ENCODE measurements at places on chromosomes 1 and 21.
A peak's percentile ranks its signal among the peaks of the same experiment; 100 is the strongest.

DNA sequence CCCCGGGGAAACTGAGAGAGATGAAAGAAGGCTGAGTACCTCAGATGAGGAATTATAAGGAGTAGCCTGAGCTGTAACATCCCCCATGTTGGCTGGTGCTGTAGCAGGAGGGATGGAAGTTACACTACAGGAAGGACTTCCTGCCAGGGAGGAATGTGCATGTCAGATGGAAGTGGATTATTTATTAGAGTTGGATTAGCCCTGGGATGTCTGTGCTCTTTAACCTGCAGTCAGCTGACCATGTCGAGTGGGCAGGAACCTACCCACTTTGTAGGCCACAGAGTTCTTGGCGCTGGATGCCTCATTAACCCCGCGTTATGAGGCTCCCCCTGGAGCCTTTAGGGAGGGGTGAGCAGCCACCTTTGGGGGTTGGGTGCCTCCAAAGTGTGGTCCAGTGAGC is 757 bp upstream of the SEMA4A start:
- no peak for DNase-seq

DNA sequence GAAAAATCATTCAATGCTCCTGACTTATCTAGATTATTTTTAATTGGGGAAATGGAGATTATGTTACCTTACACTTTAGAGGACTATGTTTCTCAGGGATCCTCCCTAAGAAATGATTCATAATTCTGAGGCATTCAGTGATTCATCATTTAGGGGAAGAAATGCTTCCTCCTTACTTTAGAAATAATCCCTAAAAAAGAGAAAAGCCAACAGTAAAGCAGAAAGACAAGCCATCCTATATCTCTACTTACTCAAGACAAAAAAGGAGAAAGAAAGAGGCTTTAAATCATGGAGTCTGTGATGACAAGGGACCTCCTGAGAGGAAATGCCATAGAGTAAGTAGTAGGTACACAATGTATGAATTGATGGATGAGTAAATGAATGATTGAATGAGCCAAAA is 137.0 kb downstream of the BRINP2 start:
- no peak for DNase-seq

DNA sequence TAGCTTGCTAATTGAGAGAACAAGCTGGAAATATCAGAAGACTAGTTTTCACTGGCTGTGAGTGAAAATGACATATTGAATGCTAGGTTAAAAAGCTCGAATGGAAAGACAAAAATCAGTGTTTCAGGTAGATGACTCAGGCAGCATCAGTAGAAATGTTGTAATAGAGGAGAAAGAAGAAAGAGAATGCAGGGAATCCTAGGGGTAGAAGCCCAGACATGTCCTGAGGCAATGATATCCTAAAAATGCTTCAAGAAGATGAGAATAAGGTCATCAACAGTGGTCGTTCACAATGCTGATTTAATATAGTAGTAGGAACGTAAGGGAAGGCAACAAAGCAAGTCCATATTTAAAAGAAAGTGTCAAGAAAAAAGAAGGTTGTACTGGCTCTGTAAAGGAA is 96.7 kb upstream of the HP1BP3 start:
- no peak for DNase-seq

- peak; percentile 26 for DNase-seq
Observed at GRCh38 chr1:161071886-161072371, 2.2 kb upstream of the ARHGAP30 start.

DNA sequence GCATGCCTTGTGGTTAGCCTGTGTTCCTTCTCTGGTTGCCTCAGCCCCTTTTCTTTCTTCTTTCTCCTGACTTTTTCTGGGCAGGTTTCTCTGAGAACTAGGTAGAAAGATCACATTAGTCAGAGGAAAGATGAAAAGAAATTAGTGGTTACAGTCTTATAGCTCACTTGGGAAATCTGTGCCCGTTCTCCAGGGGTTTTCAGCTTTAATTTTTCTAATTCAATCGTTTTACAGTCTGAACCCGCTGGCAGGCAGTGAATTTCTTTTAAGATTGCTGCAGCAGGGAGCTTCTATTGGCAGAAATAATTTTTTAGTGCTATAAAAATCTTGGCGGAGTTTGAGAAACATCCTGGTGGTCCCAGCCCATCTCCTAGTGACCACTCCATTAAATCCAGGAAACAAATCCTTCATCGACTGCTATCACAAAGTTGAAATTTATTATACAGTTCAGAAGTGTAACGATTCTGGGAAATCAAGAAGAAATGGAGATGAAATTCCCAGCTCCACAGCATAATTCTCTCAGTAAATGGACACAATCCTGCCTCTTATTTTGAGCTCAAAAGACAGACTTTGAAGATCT is 113.1 kb downstream of the PCP4 start:
- no peak for DNase-seq

- no peak for DNase-seq
Observed at GRCh38 chr1:30415171-30415940, 308.0 kb downstream of the MATN1 start.

GRCh38 chr1:221343607-221344006 is 398.3 kb downstream of the DUSP10 start:
- DNase-seq, result no peak

- DNase-seq, result no peak
Observed at GRCh38 chr1:7249516-7249915, 464.3 kb downstream of the CAMTA1 start.

- no peak for DNase-seq
Observed at GRCh38 chr1:17912491-17912890, 157.4 kb downstream of the ACTL8 start.

GRCh38 chr1:32939655-32940371 is 24.8 kb downstream of the RNF19B start:
- no peak for DNase-seq

GRCh38 chr1:97803026-97803425 is 117.8 kb downstream of the DPYD start:
- no peak for DNase-seq

GRCh38 chr1:176051902-176052518 is 155.1 kb downstream of the COP1 start:
- DNase-seq, result no peak

GRCh38 chr1:42949312-42950115 is 9.2 kb downstream of the SLC2A1 start:
- DNase-seq, result no peak

DNA sequence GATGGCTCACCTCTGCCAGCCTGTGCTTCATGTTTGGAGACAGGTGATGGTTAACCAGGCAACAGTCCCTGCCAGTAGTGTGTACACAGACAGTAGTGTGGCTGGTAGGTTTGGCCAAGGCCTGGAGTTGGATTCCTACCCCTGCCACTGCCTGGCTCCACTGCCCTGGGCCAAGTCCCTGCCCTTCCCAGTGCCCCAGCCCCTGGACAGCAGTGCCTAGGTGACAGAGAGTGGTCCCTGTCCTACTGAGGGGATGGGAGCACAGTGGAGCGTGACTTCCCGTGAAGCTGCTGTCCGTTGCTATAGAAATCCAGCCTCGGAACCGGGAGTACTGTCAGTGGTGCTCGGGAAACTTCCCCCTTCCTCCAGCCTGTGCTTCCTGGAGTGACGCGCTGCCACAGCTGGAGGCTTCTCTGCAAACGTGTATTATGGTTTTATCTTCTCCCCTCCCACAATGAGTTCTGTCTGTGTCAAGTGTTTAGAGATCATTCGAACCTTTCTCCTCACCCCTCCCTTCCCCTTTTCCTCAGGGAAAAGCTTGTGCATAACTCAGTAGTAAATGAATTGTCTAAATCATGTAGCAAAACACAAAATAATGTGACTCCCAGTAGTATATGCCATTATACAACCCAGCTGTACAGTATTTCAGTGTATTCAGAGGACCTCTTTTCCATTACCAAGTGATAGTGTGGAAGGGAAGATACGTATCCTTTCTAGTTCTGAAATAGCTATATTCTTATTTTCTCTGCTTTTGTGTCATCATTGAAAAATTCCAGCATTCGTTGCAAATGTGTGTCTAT is 73.4 kb downstream of the GALNT2 start:
- DNase-seq, result no peak

GRCh38 chr1:203422656-203423055 is 53.0 kb upstream of the PRELP start:
- no peak for DNase-seq

- DNase-seq, result no peak
Observed at GRCh38 chr1:156767879-156768604, 707 bp downstream of the PRCC start.

DNA sequence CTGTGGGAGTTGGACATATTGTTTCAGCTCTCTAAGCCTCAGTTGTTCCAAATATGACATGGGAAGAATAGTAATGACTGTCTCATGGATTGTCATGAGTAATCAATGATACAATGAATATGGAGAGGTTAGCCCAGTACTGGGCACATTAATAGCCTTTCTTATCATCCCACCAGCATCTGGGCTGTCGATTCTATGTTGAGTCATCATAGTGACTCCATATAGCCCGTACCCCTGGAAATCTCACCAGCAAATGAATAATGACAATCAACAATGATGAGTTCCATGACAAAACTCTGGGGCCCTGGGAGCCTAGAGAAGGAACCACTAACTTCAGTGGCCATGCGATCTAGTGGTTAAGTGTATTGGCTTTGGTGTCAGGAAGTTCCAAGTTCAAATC is 39.7 kb upstream of the GJB5 start:
- no peak for DNase-seq

All from activated CD4-positive, alpha-beta T cell treated with anti-CD3 and anti-CD28 coated beads for 1 hour (primary cell).